ENCODE measurements at places on chromosomes 11 and 22. TPM values are rescaled to one million over a fixed set of nuclear protein-coding genes. Genes with fewer than 3 reads are reported as not detected.

The SYT13 gene
- not detected for total RNA-seq

The MICAL3 gene
- 32.4 TPM for total RNA-seq

The ZBTB44 gene
- total RNA-seq, result 43.0 TPM

The TMEM45B gene
- 0.49 TPM for total RNA-seq

The KCNQ1OT1 gene
- 0.22 TPM for total RNA-seq

DNA sequence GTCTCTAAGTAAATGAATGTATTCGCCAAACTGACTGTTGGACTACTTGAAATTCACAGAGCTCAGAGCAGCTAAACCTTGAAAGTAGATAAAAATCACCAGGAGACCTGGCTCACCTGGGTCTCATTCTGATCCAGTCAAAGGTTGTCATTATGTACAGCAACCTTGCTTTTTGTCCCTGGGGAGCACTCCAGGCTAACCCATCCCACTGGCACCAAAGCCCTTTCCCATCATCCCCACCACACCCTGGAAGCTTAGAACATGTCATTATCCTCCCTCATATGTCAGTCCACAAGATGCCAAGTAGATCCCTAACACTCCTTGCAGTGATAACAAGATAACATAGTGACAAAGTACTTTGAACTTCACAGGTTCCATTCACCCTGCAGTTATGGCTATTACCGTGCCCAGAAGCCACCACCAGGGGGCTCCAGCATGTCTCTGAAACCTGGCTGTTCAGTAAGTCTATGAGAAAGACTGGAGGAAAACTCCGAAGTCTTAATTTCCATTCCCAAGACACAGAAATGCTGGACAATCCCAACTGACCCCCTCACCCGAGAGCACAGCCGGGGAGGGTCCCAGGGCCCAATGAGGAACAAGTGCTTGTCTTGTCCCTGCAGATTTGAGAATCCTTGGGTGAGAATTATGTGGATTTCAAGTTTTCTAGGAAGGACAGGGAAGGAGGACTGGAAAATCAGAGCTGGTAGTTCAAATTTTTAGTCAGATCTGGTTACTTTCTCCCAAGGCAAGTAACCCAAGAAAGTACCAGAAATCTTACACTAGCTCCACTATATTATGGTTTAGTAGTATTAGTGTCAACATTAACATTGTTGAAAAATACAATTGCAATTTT, 43.0 kb upstream of the USP47 start:
- peak; percentile 90 for DNase-seq

GRCh38 chr11:59551659-59552521, 40.6 kb downstream of the OR4D9 start:
- peak; percentile 51 for DNase-seq

DNA sequence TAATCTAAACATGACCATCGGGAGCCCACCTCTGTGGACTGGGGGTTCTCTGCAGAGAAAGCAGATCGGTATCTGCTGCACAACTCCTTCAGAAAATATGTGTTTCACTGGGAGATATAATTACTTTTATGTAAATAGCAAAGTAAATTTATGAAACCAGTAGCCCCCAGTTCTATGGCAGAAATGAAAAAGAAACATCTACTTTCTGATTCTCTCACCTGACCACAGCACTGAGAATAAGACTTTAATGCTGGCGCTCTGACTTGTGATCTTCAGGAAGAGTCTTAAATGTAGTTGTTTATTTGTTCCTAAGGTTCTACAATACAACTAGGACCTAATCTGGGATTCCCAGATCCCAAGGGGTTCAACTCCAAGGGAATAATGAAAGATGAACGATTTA, 518.0 kb downstream of the DLG2 start:
- DNase-seq, result no peak
